T-helper 17 cell (primary cell): ENCODE measurements at places on chromosomes 4 and X. TPM values are rescaled to one million over a fixed set of nuclear protein-coding genes. Genes with fewer than 3 reads are reported as not detected.

NXF2B gene
- total RNA-seq: not detected

CXXC4 gene
- total RNA-seq: 0.07 TPM

MED12 gene
- 66.2 TPM for total RNA-seq

CDKL2 gene
- 1.3 TPM for total RNA-seq

USP17L20 gene
- not detected for total RNA-seq

NEUROG2 gene
- not detected for total RNA-seq

CCDC149 gene
- 0.75 TPM for total RNA-seq

AMER1 gene
- total RNA-seq: 3.2 TPM

CXCL3 gene
- total RNA-seq: 1.3 TPM

GYPE gene
- not detected for total RNA-seq

PPARGC1A gene
- not detected for total RNA-seq

TCP11X1 gene
- total RNA-seq: not detected

GABRE gene
- 0.42 TPM for total RNA-seq

SAT1 gene
- total RNA-seq: 368 TPM

AREG gene
- total RNA-seq: 15.0 TPM

PARM1 gene
- total RNA-seq: 0.52 TPM

DCAF12L2 gene
- total RNA-seq: not detected

ATOH1 gene
- total RNA-seq: not detected

NXF2 gene
- total RNA-seq: not detected

MAGEC3 gene
- total RNA-seq: not detected

MAEA gene
- total RNA-seq: 75.8 TPM

TRIM60 gene
- total RNA-seq: not detected

UGDH gene
- 11.3 TPM for total RNA-seq

TCP11X2 gene
- total RNA-seq: not detected

LINC00632 gene
- total RNA-seq: 23.9 TPM

RBBP7 gene
- total RNA-seq: 103 TPM

DMRTC1 gene
- total RNA-seq: 1.8 TPM

GAGE1 gene
- not detected for total RNA-seq

ADH7 gene
- not detected for total RNA-seq

XG gene
- not detected for total RNA-seq

PWWP3B gene
- total RNA-seq: not detected

PRRG3 gene
- total RNA-seq: not detected

NUP62CL gene
- 2.2 TPM for total RNA-seq

HPGDS gene
- not detected for total RNA-seq

SNX12 gene
- total RNA-seq: 35.4 TPM

SMIM31 gene
- not detected for total RNA-seq

NOA1 gene
- 15.6 TPM for total RNA-seq

PRR32 gene
- total RNA-seq: not detected

STARD8 gene
- total RNA-seq: 3.3 TPM

GALNT7 gene
- total RNA-seq: 13.7 TPM

NSG1 gene
- total RNA-seq: 50.9 TPM

CLCN3 gene
- 18.4 TPM for total RNA-seq

TEC gene
- 2.4 TPM for total RNA-seq

DCX gene
- total RNA-seq: not detected

FAT1 gene
- total RNA-seq: not detected

MSN gene
- total RNA-seq: 390 TPM

PRKG2 gene
- total RNA-seq: 0.55 TPM

MAGEA12 gene
- not detected for total RNA-seq

DTHD1 gene
- total RNA-seq: 0.52 TPM

MAD2L1 gene
- total RNA-seq: 6.1 TPM

CFI gene
- not detected for total RNA-seq
